ENCODE measurements at places on chromosomes 7 and 10.

- DNase-seq = no peak
Measured at GRCh38 chr10:77710081-77710551, 72.5 kb upstream of the KCNMA1 start.

DNA sequence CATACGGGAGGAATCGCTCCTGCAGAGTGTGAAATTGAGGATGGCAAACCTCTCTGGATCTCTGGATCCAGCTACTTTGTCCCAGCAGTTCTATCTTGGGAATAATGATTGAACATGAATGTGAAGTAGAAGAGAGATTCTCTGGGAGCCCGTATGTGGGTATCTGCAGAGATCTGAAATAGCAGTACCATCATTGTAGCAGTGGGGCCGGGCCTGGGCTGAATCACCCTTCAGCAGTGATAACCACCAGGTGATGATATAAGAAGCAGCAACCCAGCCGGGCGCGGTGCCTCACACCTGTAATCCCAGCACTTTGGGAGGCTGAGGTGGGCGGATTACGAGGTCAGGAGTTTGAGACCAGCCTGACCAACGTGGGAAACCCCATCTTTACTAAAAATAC is 51.9 kb downstream of the SKIDA1 start:
- DNase-seq = no peak

GRCh38 chr7:104149822-104150221 is 58.0 kb downstream of the ORC5 start:
- DNase-seq = no peak

DNA sequence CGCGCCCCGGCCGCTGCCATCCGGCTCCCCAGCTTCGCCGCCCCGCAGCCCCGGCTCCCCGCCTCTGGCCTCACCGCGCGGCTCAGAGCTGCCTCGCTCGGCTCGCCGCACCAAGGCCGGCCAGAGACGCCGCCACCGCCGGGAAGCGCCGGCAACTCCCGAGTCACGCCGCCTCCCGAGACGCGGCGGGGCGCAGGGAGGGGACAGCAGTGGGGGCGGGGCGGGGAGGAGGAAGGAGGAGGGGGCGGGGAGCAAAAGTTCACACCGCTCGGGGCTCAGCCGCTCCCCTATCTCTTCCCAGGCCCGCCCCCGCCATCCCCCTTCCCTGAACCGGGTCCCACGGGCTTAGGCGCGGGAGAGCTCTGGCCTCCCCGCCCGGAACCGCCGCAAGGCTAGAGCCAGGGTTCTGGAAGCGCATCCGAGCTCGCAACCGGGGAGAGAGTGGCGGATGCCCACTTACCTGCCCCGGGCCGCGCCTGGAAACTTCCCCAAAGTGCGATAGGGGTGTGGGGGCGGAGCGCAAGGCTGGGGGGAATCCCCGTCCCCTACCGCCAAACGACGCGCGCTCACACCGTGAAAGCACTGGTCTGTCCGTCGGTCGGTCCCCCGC is 1.0 kb downstream of the CHST15 start:
- DNase-seq = no peak

DNA sequence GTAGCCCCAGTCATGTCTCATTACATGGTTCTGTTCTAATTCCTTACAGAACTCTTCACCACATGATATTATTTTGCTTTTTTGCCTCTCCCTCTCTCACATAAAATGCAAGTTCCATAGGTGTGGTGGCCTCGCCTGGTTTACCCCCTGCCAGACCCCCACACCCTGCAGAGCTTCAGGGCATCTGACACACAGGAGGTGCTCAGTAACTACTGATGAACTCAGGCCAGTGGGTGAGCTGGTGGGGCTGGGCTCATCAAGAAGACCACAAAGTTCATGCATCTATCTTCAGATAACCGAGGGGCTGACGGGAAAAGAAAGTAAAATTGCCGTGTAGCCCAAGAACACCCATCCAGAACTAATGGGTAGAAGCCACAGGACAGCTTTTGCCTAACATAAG is 253.1 kb downstream of the GRID1 start:
- DNase-seq = no peak

Data from AG09319 (cell line).